ENCODE measurements at places on chromosomes 1 and 21.

DNA sequence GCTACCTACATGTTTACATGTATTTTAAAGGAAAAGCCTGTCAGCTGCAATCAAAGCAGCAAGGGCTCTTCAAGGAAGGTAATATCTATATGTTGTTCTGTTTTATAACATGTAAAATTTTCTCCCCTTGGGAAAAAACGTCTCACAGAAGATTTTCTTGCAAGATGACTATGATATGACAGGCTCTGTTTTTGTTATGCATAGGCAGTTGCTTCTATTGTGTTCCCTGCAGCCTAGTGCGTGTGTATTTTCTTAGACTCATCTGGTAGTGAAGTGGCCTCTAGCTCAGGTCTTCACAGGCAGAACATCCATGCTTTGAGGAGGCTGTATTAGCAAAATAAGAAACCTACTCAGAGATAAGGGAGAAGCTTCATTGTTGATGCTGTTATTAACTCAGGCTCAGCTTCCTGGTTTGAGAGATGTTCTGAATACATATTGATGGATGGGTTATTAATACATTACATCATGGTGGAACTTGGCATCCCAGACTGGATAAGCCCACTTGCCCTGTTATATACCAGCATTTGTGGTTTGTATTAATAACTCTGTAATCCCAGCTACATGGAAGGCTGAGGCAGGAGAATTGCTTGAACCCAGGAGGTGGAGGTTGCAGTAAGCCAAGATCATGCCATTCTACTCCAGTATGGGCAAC lies 35.8 kb downstream of the LAMC1 start:
- no peak for DNase-seq

- DNase-seq, result no peak
These were observed 1.9 kb downstream of the GPR25 start for GRCh38 chr1:200874694-200875093.

GRCh38 chr1:33815061-33815460 lies 48.8 kb upstream of the HMGB4 start:
- DNase-seq, result no peak

- no peak for DNase-seq
These were observed 4.5 kb downstream of the GUCA2B start for GRCh38 chr1:42157667-42158066.

GRCh38 chr1:62391369-62391971 lies 45.4 kb upstream of the USP1 start:
- peak; percentile 17 for DNase-seq

GRCh38 chr1:174414203-174414602 lies 33.6 kb upstream of the GPR52 start:
- no peak for DNase-seq

- DNase-seq, result no peak
These were observed 21.8 kb downstream of the CHD1L start for GRCh38 chr1:147264158-147264768.

- DNase-seq, result no peak
These were observed 34.4 kb downstream of the STUM start for GRCh38 chr1:226582966-226583365.

DNA sequence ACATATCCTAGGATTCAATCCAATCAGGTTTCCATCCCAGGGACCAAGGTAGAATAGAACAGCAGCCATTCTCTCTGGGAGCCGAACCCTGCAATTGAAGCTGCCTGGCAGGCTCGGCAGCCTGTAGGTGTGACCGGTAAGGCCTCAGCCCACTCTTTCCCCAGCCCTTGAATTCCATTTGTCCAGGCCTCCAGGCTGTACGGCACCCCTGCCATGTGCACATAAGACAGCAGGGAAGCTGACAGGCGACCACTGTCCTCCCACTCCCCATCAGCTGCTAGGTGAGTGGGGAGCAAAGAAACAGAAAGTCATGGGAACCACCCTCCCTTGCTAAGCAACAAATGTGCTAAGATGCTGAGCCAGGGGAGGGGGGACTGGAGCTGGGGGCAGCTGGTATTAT lies 23.0 kb downstream of the OPTC start:
- DNase-seq, result no peak

DNA sequence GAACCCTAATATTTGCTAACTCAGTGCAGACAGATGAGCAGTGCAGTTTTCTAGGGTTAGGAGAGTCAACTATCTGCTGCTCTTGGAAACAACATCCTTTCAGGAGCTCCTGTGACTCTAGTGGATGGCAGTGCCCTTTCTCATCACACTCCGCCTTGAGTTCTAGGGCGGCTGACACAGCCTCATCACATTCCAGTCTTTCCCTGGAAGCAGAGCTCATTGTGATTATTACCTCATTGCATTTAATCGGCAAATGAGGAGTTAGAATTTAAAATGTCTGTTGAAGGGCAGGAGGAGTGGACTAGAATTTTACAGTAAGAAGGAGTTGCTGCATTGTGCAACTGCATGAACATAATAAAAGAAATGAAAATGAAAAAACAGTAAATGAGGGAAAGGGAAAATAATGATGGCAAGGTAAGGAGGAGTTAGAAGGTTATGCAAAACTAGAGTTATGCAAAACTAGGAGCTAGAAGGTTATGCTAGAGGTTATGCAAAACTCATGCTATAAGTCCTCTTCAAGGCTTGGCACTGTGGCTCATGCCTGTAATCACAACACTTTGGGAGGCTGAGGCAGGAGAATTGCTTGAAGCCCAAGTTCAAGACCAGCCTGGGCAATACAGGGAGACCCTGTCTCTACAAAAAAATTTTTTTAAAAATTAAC lies 6.9 kb upstream of the PTGFRN start:
- DNase-seq, result no peak

DNA sequence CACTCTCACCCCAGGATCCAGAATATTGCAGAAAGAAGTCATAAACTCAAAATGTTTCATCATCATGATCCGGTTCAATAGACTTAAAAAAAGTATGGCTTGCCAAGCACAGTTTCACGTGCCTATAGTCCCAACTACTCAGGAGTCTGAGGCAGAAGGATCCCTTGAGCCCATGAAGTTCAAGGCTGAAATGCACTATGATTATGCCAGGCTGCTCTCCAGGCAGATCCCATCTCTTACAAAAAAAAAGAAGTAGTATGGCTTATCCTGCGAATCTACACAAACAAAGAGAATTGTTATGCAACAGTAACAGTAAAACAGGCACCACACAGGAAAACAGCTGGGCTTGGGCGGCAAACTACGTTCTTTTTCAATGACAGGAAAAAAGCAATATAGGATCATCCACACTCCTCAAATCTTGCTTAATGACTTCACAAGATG lies 76.2 kb downstream of the EIF4G3 start:
- DNase-seq, result no peak

- DNase-seq, result no peak
These were observed 261.5 kb downstream of the GPATCH2 start for GRCh38 chr1:217369271-217369981.
